ENCODE measurements at places on chromosomes 4 and X.

GRCh38 chrX:78945186-78945912 is at the start of gene P2RY10:
TSS of gene P2RY10 (plus strand) at chrX:78945391. CDS start at chrX:78960521, 15,130 bp downstream.
- DNase-seq, result no peak

- no peak for DNase-seq
Observed at GRCh38 chr4:27692868-27693634, 832.4 kb downstream of the STIM2 start.

GRCh38 chrX:128457674-128458073 is 405.5 kb upstream of the ACTRT1 start:
- no peak for DNase-seq

GRCh38 chr4:53764761-53765490 is 173.6 kb upstream of the LNX1 start:
- DNase-seq, result no peak

- no peak for DNase-seq
Observed at GRCh38 chr4:29390921-29391320, 1329.2 kb upstream of the PCDH7 start.

GRCh38 chrX:65997978-65998717 is 41.7 kb downstream of the VSIG4 start:
- DNase-seq, result no peak

DNA sequence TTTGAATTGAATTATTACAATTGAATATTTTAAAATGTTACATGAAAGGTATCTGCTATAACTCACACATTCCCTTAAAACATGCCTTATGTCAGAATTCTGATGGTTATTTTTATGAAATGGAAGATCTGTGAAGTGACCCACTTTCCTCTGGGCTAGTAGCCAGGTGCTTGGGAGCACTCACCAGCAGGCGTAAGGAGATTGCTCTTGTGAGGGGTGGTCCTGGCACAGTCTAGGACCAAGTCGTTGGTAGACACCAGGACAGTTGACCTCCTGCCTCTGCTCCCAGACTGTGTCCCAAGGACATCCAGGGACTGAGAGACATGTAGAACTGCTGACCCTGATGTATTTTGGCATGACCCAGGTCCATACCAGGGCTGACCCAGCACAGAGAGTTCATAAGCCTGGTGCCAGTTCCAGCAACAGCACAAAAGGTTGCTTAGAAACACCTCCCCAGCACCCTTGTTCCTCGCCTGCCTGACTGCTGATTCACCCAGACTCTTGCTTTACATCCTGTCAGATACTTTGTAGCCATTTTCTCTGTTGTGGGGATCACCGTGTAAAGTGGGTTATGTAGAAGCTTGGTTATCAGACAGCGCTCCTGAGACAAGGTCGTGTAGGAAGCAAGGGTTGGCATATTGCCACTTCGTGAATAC is 48.5 kb downstream of the NELFA start:
- no peak for DNase-seq

DNA sequence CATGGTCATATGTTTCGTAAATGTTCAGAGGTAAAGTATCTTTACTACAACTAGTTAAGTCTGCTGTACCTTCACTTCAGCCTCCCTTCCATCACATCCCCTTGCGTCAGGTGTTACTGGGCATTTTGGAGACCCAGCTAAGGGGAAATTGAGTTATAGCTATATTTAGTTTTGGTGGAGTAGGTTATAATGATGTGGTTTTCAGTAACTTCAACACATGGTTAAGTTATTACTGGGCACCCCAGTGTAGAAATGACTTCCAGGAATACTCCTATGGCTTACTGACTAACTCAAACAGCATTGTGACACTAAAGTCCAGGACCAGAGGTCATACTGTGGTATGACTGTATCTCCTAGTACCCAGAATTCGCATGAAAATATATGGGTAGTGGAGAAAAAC is 23.4 kb upstream of the ACSL1 start:
- DNase-seq, result no peak

GRCh38 chr4:146545102-146545501 is 23.4 kb upstream of the SLC10A7 start:
- no peak for DNase-seq

GRCh38 chrX:108022491-108023089 is 22.3 kb upstream of the VSIG1 start:
- DNase-seq, result no peak

DNA sequence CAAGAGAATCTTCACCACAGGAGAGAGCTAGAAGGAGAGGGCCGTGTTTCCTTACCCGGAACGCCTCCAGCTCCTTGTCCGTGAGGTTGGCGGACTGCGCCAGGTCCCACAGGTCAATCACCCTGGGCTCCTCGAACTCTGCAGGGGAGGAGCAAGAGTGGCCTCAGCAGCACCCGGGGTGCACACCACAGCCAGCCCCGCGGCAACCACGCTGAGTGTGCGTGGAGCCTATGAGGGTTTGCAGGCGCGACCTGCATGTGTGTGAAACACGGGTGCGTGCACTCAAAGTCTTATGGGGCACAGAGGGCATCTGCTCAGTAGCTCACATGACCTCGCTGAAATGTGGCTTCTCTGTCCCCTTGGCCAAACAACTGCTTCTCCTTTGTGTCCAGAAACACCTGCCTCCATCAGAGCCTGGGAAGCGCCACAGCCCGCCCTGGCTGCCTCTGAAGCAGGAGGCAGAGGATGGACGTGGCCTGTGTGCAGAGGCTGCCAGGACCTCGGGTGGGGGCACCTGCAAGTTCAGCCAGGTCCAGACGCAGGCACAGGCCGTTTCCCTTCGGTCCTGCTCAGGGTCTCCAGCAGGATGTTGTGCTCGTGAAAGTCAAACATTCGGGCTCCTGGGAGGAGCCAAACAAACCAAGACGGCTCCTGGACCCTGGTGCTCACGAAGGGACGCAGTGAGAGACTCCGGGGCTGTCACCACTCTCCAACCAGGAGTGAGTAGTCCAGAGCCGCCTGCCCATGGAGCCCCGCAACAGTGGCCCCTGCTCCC is 16.0 kb downstream of the LRPAP1 start:
- no peak for DNase-seq

DNA sequence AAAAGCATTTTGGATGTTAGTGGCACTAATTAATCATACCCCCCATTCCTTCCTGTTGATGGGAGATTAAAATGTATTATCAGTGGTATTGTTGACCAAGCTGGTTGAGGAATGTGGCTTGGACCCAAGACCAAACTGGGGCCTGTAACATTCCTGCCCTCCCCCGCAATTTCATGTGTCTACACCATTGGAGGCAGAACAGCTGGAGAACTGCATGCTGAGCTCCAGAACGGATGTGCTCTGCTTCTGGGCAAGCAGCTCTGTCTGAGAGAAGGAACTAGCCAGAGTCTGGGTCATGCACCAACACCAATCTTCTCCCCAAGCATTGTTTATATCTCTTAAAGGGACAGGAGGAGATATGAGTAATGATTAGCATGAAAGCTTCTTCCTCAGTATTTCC is 185.5 kb downstream of the CEP135 start:
- no peak for DNase-seq

GRCh38 chr4:13530823-13531624 is 13.3 kb downstream of the NKX3-2 start:
- peak; percentile 51 for DNase-seq

- no peak for DNase-seq
Observed at GRCh38 chr4:65023883-65024670, 614.8 kb upstream of the TECRL start.

DNA sequence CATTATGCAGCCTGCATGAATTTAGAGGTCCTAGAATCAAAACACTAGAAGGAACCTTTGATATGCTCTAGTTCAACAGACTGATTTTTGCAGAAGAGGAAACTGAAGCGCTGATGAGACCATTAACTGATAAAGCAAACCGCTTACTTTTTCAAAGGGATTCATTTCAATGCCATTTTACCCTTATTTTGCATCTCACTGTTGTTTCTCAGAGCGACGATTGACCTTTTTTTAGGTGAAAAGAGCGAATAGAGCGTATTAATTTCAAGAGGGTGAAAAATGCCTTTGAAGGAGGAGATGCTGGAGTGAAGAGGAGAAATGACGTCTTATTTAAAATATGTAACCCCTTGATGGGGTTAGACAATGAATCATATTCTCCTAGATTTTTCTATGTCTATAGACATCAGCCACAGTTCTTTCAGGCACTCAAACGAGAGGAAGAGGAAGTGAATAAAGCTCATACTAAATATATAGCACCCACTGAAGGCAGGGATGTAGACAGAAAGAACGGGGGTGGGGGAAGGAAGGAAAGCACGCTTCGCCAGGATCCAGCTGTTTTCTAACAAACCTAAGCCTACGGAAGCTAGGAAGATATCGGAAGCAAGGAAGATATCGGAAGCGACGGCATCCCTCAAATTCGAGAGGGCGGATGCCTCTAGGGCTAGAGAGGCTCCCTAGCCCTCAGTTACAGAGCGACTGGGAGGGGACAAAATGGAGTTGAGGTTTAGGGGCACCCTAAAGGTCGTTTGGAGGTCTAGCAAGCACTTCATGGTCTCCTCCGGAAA is 848 bp downstream of the ACSL4 start:
- DNase-seq, result no peak

DNA sequence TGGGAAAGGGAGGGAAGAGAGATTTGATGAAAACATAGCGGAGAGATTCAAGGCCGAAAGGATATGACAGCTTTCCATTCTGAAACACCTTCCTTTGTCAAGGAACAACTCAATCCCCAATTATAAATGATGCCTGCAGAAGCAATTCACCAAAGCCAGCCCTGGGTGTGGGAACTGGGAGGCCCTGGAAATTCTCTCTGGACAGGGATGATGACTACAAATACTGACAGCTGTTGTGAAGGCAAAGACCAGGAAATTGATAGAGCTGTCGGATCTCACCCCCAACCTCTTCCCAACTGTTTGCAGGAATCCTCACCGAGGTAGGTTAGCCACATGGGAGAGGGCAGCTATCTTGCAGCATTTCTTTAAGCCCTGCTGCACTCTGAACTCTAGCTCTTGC is 54.3 kb downstream of the CCDC149 start:
- no peak for DNase-seq

DNA sequence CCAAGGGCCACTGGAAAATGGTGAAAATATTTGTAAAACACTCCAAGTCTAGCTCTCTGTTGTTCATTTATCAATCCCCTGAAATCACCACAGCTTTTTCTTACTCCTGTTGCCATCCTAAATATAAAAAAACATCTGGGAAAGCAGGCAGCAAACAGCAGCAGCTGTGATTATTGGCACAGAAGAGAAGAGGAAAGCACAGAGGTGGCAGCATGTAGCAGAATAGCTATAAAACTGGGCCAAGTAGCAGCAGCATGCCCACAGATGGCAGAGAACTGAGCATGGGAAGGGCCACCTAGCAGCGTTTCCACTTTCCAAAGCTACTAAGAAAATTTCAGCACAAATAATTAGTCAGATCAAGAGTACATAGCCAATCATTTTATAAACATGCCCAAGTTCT is 307.2 kb downstream of the SLC7A11 start:
- no peak for DNase-seq

DNA sequence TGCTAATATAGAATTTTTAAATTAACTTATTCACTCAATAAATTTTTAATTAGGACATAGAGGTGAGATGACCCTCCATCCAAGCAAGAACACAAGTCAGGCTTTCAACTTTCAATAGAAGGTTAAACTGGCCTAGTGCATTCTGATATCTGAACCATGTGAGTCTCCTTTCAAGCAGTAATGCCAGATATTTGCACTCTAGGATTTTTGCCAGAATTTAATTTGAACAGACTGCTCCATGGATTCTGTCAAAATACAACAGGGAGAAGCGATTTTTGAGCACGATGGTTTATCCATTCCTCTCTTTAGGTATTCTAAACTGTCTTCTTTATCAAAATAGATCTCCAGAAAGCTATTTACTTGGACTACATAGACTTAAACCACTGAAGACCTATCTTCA is 72.0 kb upstream of the DCLK2 start:
- DNase-seq, result no peak

DNA sequence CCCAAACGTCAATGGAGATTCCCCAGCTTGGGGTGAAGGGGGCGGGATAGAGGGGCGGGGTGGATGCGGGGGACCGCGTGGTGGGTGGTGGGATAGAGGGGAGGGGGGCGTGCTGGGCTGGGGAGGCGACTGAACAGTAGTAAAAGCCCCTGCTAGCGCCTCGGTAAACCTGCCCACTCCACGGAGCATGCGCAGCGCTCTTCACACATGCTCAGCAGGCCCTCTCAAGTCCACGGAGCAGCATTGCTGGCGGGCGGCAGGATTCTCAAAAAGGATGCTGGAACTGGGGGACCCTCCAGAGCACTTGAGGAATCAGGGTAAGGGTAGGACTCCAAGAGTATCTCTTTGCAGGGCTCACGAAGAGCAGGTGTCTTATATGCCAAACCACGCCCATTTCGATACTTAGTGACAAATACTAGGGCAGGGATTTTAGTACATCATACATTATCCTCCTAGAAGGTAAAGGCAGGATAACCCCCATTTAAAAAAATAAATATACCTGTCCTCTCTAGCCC is 378 bp upstream of the RPS6KA6 start:
- no peak for DNase-seq

DNA sequence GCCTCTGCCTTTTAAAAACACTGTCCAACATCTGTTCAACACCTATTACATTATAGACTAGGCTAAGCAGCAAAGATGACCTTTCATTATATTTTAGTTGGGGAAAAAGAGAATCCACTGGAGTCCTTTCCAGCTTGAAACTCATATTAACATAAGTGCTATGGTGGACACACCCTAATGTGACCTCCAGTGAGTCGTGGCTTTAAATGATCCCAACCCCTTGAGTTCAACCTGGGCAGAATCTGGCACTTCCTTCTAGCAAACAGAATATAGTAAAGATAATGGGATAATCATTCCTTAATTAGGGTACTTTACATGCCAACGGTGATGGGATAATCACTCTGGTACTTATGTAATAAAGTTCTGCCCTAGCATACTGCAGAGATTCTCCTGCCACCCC is 162.6 kb downstream of the MAB21L2 start:
- DNase-seq, result no peak

GRCh38 chr4:13059019-13059418 is 425.1 kb downstream of the RAB28 start:
- no peak for DNase-seq

GRCh38 chrX:64394874-64395567 is at the start of gene MTMR8:
TSS of gene MTMR8 (minus strand) at chrX:64395452. CDS start at chrX:64395363, 89 bp downstream.
- peak; percentile 85 for DNase-seq

GRCh38 chr4:118985170-118986000 is 96.7 kb downstream of the SYNPO2 start:
- DNase-seq, result no peak

GRCh38 chr4:4486969-4487368 is 54.9 kb downstream of the STX18 start:
- no peak for DNase-seq

DNA sequence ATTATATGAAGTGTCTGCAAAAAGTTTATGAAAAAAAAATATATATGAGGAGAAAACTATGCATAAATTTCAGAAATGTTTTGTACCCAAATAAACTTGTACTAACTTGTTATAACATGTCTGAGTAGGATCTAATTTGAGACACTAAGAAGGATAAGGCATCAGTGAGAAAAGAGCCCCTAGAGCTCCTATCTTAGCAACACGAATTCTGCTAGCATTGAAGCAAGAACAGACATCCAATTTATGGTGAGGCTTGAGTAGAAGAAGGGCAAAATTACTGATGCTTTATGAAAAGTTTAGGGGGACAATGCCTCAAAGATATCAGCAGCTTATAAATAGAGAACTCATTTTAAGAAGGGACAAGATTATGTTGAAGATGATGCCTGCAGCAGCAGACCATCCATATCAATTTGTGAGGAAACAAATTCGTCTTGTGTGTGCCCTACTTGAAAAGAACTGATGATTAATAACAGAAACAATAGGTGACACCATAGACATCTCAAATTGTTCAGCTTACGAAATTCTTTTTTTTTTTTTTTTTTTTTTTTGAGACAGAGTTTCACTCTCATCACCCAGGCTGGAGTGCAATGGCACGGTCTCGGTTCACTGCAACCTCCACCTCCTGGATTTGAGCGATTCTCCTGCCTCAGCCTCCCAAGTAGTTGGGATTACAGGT is 35.7 kb upstream of the ADAM29 start:
- DNase-seq, result no peak
